ENCODE measurements at places on chromosomes 4 and X. TPM values are rescaled to one million over a fixed set of nuclear protein-coding genes. Genes with fewer than 3 reads are reported as not detected.
A peak's percentile ranks its signal among the peaks of the same experiment; 100 is the strongest.

The SPARCL1 gene
- 267 TPM for total RNA-seq

The SMARCAD1 gene
- total RNA-seq = 7.9 TPM

- peak; percentile 63 for DNase-seq
These were observed at the start of gene STK32B for GRCh38 chr4:5051278-5052203. Gene STK32B, plus strand, starts transcription at chr4:5051480.

GRCh38 chr4:121980643-121981042 is 28.8 kb upstream of the TRPC3 start:
- no peak for DNase-seq

- DNase-seq = no peak
These were observed 473.4 kb downstream of the TRIML1 start for GRCh38 chr4:188612659-188613058.

- no peak for DNase-seq
These were observed 52.3 kb downstream of the IL1RAPL2 start for GRCh38 chrX:104618106-104618895.

GRCh38 chr4:112093636-112094202 is 51.5 kb upstream of the FAM241A start:
- no peak for DNase-seq

GRCh38 chr4:1988327-1988724 is 20.4 kb downstream of the NELFA start:
- DNase-seq = no peak

DNA sequence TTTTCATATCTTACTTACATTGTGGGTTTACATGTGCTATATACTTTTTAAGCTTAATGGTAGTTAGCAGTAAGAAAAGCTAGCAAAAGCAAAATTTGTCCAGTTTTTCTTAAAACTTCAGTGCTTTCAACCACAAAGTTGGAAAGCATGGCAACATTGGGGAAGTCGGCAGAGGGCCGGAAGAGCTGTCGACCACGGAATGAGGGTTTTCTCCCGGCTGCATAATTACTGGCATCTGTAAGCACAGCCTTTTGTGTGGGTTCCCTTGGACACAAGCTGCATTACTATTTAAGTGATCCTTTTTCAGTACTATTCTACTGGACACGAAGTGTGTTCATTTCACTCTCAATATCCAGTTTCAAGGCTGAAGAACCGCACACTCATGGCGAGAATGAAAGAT is 560.4 kb downstream of the ANKRD50 start:
- DNase-seq = no peak

- DNase-seq = no peak
These were observed 234.4 kb upstream of the FAT1 start for GRCh38 chr4:186957952-186958555.

The DSPP gene
- not detected for total RNA-seq

- DNase-seq = no peak
These were observed 1.4 kb downstream of the ADGRL3 start for GRCh38 chr4:61201561-61201960.

DNA sequence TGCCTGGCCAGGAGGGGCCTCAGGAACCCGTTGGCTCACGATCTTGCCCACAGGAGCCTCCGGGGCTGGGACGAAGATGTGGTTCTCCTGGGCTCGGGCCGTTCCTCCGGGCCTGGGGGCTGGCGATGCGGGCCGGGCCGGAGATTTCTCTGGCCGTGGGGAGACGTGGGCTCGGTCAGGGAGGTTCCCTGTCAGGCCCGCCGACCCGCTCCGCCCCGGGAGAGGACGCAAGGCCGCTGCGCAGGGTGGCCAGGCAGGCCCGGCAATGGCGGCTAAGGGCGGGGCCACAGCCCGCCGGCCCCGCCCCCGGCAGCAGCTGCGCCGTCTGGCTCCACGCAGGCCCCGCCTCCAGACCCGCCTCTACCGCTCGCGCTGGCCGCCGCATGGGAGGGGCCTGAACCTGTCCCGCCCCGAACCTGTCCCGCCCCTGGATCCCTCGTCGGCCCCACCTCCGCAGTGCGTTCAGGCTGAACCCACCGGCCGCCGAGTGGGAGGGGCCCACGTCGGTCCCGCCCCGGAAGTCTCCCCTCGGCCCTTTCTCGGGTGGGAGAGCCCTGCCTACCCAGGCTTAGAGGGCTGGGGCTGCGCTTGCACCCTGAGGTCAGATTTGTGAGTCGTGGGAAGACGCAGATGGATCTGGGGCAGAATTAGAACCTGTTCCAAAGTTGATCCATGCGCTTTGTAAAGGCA is at the start of gene FAM3A:
FAM3A (minus strand) TSS at position 267 of the 690 bp plus-strand sequence. CDS start 460 bp downstream, outside the sequence.
- peak; percentile 97 for DNase-seq

The CHIC2 gene
- 10.8 TPM for total RNA-seq

GRCh38 chr4:81724925-81725329 is 253.2 kb upstream of the RASGEF1B start:
- DNase-seq = peak; percentile 39

GRCh38 chrX:32514986-32515385 is 696.4 kb downstream of the DMD start:
- DNase-seq = no peak

DNA sequence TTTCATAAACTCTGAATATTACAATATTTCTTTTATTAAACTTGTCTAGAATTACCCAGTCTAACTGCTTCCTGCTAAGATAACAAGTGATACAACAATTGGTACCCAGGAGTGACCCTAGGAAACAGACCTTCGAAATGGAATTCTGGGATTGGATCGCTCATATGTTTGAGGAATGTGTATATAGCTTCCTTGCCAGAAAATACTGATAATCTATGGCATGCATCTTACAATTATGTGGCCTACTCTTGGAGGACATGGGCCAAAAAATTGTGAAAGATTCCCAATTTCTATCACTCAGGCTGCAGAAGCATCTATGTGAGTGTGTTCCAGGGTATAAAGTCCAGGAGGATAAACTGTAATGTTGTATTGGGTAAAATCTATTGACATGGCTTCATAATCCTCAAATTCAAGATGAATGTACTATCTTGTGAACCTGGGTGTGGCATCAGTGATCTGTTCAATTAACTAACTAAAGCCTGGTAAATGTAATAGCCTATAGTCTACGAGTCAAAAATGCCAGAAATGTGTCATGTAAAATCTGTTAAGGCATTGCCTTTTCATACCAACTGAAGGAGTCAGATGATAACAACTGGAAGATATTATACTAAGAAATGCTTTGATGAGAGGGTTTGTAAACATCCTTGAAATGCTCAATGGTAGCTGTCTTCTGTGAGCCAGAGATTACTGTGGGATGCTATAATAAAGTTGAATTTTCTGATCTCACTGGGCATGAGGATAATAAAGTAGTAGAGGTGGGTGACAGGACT is 1499.3 kb downstream of the PCDH7 start:
- no peak for DNase-seq

DNA sequence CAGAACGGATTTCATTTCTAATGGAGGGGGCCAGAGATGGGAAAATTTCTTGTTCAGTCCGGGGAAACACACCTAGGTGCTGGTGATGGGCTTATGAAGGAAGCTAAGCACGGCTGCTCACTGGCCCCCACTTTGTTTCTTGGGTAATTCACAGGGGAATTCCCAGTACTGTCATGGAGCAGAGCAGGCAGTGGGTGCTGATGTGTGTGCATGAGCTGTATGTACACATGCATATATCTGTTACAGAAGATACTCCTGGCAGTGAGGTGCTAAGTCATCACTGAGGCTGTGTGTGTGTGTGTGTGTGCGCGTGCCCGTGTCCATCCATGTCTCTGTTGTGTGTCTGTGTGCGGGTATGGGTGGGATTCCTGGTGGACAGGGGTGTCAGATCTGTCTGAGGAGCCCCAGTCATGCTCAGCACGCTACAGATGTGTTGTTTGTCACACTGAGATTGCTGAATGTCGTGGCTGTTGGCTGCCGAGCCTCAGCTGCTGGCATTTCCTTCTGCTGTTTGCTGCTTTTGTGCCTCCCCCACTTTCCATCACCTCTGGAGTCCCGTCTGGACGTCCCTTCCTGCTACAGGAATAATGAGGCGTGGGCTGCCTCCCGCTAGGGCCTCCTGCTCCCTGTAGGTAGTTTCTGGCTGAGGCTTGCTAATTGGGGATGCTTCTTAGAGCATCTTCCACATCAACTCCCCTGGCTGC is 53.3 kb downstream of the JADE1 start:
- no peak for DNase-seq

The STAP1 gene
- not detected for total RNA-seq

The KLHL2 gene
- total RNA-seq = 6.3 TPM

DNA sequence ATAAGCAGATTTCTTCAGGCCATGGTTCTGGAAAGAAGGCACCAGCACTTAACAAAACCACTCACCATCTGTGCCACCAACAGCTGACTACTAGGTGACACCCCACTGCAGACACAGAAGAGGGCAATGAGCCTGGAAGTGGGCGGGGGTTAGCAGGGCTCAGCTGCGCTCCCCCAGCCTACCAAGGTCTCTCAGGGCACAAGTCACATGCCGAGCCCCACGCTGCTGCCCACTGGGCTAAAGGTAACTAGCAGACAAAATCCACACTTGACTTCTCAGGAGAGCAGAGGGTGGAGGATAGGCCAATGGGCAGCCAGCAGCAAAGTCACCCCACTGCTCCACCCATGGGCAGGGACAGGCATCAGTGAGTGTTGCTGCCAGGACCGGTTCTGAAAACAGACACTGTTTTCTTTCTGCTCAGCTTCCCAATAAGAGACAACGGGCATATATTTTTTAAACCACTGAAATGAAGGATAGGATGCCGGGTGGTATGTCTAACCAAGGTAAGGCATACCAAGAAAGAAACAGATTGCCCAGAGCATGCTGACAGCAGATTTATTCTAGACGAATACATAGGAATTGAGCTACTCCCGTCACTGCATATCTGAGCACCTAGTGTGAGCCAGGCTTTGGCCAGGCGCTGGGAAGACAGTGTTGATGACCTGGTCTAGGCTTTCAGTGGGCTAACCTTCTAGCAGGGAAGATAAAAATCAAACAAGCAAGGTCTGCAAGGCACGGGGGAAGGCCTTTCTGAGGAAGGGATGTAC is 20.1 kb downstream of the ACSL1 start:
- peak; percentile 97 for DNase-seq

DNA sequence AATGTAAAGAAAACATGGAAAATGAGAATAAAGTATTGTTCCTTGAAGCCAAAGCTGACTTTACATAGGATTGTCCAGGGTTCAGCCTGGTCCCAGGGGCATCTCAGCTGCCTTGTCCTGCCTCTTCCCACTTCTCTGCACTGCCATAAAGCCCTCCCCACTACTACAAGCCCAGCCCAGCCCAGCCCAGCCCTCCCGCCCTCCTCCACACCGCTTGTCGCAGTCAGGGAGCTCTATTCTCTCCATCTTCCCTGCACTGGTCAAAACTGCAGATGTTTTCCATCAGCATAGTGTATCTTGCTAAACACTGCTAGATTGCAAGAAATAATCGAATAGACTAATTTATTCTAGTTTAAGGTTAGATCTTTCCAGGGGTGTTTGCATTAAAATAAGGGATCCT is 100.3 kb downstream of the TENM3 start:
- no peak for DNase-seq

GRCh38 chrX:148649145-148649795 is 148.9 kb downstream of the AFF2 start:
- DNase-seq = no peak

DNA sequence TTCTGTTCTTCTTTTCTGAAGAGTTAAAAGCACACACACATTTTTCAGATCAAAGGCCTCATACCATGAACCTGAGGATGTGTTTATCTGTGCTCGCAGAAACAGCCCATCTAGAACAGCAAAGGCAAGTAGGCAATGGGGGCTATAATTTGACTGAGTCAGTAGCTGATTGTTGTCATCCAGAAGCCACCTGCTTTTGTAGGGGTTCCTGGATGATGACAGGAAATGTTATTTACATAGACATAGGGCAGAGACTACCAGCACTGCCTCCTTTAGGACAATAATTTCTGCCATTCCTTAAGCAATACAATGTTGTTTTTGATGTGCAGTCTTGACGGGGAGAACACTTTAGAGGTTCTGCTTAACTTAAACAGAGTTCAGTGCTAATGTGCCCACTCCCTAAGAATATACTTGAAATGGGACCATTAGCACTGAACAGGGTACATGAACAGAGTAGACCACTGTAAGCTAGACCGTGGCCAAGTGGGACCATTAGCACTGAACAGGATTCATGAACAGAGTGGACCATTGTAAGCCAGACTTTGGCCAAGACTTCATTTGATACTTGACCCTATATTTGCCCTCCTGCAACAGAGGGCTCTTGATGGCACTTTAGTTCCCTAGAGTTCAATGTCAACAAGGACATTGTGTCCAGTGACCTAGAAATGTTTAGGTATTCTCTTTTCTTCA is 42.8 kb upstream of the CCSER1 start:
- DNase-seq = no peak

- DNase-seq = no peak
These were observed 17.4 kb downstream of the VEGFC start for GRCh38 chr4:176775338-176775737.

GRCh38 chr4:161393602-161394001 is 770.2 kb downstream of the FSTL5 start:
- no peak for DNase-seq

DNA sequence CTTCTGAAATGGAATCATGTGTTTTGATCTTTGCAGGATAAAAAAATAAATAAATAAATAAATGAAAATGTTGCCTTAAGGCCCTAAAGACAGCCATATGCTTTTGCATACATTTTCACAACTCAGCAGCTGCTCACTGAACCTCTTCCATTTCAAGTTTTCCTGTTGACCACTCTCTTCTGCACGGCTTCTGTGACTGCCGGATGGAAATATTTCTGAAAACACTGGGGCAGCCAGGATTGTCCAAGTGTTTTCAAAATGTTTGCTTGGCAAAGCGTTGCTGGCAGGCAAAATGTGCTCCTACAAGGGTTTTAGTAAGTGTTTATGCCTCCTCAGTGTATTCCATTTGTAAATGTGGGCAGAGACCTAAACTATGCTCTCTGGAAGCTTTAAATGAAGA is 208.1 kb upstream of the IL1RAPL1 start:
- no peak for DNase-seq

DNA sequence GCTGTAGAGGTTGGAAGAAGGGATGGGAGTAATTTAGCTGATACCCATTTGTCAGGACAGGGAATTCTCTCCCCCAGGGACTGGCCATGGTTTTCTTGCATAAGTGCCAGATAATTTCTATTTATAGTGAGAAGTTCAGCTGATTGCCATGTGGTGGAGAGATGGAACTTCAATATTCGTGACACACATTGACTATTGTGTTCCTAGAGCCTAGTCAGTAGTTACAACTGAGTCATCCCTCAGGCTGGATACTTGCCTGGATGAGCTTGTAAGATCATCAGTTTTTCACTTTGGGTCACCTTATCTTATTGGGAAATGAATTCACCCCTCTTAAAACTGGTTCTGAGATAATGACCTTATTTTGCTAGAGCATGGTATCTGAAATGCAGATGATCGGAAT is 32.2 kb downstream of the CFAP299 start:
- DNase-seq = no peak

- DNase-seq = no peak
These were observed 148.5 kb downstream of the NAA11 start for GRCh38 chr4:79177388-79177787.

- no peak for DNase-seq
These were observed 71.0 kb downstream of the DDX60L start for GRCh38 chr4:168409089-168409801.
